Activated naive CD8-positive, alpha-beta T cell treated with anti-CD3 and anti-CD28 coated beads for 36 hours (primary cell): ENCODE measurements at places on chromosomes 2 and 18.
A peak's percentile ranks its signal among the peaks of the same experiment; 100 is the strongest.

DNA sequence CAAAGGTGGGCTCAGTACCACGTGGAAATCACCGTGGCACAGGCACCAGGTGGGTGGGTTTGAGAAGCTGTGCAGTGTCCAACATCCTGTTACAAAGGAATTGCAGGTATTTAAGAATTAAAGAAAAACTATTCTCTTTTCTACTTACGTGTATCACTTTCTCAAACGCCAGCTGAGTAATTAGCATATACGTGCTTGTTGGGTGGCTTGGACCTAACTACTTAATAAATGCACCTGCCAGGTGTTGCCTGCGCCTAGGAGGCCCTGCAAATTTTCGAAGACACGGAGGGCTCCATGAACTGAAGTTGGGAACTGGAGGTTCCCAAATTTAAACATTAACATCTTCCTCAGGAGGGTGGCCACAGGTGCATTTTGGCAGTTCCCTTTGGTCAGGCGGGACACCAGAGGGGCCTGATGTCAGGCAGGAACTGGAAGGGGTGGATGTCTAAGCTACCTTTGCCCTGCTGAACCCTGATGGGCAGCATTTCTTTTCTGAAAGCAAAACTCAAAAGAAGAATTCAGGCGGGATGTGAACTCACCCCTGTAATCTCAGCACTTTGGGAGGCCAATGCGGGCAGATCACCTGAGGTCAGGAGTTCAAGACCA is 84.8 kb downstream of the HS6ST1 start:
- DNase-seq = no peak

DNA sequence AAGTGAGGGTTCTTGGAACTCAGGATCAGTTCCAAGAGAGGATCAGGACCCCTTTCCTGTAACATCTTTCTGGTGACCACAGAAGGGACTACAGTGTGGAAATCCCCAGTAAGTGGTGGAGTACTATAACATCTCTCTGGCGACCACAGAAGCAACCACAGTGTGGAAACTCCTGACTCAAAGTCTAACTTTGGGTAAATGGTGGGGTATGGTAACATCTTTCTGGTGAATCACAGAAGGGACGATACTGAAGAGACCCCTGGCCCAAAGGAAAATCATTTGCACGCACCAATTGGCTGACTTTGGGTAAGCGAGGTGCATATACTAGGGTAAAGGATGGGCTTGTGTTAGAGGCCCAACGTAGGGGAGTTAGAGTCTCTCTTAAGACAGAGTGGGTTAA is 56.3 kb upstream of the GULP1 start:
- DNase-seq = peak; percentile 57

- no peak for DNase-seq
Measured at GRCh38 chr2:156486147-156486546, 50.0 kb downstream of the GPD2 start.

- no peak for DNase-seq
Measured at GRCh38 chr2:7888876-7889275, 793.0 kb upstream of the ID2 start.

DNA sequence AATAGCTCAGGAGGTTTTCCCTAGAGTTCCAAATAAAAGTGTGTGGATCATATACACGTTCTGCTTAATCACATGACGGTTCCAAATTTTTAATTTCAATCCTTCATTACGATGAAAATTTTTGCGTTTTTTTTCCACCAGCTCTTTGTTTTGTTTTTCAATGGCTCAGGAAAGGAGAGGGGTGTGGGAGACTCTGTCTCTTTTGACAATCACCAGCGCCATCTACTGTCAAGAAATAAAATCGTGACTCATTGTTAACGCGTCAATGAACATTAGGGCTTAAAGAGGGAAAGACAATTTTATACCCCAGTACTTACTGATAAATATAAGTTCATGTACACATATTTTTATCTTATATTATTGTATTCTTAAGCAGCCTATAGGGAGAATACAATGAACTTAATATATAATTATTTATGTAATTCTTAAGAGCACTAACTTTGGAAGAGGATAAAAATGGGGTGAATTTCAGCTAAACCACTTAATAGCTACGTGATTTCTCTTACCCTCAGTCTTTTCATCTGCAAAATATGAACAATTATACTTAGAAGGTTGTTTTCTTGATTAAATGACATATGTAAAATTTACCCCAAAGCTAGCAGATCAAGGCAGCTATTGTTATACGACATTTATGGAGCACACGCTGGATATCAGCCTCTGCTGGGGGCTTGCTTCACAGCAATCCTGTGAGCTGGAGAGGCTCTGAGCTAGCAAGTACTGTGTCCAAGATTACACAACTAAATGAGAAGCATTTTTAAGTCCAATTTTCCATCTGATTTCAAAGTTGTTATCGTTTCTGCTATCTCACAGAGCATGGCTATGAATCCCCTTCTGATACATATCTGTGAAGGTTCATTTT is 47.4 kb upstream of the RMDN2 start:
- DNase-seq = peak; percentile 18

- no peak for DNase-seq
Measured at GRCh38 chr2:23248667-23249066, 136.3 kb upstream of the KLHL29 start.

GRCh38 chr2:128602038-128602698 is 283.5 kb upstream of the HS6ST1 start:
- no peak for DNase-seq

DNA sequence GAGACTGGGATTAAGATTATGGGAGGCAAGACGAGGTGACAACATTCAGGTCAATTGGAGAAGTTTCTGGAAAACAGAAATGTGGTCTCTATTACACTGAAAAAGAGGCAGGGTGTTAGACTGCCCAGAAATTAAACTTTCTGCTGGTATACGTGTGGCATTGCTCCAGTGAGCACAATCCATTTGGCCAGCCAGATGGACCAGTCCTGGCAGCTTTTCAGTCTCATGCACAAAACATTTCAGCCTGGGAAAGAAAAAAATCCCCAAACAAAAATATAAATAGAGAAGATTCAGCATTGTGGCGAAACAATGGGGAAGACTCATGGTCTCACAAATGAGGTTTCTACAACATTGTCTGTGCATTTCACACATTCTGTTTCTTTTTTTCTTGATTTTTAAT is 113.9 kb downstream of the HNMT start:
- DNase-seq = no peak

DNA sequence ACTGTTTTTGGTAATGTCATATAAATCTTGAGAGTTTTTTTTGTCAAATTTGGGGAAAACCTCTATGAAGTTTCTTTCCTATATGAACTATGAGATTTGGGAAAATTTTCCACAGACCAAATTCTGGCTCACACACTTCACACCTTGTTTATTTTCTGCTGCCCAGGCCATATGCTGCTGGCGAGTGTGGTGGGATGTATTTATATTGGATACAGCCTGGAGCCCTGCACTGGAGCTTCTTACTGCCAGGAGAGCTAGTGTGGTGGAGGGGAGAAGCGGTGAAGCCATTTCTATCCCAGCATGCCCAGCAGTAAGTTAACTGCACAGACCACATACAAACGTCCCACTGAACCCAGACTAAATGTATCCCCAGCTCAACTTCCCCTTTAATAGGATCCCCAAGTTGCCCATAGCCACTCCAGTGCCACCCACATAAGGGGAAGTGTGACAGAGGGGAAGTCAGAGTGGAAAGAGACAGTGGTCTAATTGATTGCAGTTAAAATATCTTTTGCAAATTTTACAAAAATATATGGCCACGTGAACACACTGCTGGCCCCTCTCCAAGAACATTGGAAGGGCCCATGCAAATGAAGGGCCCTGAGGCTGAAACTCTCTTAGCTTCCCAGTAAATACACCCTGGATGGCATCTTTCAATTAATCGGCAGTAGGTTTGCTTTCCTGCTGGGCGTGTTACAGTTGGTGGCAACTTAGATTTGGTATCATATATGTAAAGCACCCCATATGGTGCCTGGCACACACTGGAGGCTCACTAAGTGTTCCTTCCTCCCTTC is 146.6 kb upstream of the ITGA6 start:
- DNase-seq = no peak

- no peak for DNase-seq
Measured at GRCh38 chr2:183063083-183063482, 15.5 kb upstream of the DUSP19 start.

- no peak for DNase-seq
Measured at GRCh38 chr2:241855888-241856422, 2.7 kb downstream of the PDCD1 start.

DNA sequence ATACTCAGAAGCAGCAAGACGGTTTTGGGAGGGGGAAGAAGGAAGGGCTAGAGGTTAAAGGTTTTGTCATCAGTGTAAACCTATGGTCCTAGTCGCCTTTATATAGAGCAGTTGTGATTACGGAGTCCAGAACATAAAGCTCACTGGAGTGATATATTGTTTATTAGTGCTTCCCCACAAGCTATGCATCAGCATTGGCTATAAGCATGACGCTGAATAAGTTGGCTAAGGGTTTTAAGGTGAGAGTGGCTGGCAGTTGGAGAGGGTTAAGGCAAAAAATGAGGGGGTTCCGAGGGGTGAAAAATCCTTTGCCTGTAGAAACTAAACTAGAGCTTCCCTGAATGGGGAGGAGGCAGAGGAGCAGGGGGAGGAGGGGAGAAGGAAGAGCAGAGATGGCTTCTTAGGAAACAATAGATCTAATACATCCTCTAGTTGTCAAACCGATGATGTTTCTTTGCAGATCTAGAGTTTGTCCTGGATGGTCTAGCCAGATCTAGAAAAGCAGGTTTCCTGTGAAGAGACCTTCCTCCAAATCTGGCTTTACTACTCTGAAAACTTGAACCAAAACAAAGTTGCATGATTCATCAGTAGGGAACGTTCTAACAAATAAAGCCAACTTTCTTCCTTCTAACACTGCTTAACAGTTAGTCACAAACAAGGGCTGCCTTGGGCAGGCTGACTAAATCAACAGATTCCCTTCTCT is 2.5 kb downstream of the KLF7 start:
- DNase-seq = no peak
